Nucleus accumbens (tissue), 56 donors: ENCODE measurements at places on chromosomes 12 and 14.

DNA sequence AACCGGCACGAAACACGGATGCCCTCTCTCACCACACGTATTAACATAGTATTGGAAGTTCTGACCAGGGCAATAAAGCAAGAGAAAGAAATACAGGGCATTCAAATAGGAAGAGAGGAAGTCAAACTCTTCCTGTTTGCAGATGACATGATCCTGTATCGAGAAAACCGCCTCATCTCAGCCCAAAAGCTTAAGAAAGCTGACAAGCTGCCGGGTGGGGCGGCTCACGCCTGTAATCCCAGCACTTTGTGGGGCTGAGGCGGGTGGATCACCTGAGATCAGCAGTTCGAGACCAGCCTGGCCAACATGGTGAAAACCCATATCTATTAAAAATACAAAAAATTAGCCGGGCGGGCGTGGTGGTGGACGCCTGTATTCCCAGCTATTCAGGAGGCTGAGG is 17.7 kb downstream of the OR6S1 start:
- DNase-seq: no peak

DNA sequence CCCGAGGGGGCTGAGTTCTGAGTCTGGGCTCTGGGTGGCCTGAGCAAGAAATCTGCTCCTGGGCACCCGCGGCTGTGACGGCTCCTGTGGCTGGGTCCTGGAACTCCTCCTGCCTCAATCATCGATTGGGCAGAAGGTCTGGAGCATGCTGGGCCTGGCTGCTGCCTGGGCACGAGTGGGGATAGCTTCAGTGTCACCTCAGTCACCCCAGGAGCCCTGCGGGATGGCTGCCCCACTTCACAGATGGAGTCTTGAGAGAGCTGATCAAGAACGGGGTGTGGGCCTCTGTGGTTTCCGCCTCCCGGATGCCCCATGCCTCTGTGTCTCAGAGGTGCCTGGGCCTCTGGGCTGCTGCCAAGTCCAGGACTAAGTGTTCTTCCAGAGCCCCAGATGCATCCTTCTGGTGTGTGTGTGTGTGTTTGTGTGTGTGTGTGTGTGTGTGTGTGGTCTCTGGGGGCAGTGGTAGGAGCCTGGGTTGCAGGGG is 185.6 kb upstream of the C14orf180 start:
- DNase-seq: no peak

- no peak for DNase-seq
Measured at GRCh38 chr14:69887740-69888657, 8.8 kb downstream of the SMOC1 start.

- DNase-seq: no peak
Measured at GRCh38 chr12:44694017-44694416, 182.1 kb downstream of the NELL2 start.

DNA sequence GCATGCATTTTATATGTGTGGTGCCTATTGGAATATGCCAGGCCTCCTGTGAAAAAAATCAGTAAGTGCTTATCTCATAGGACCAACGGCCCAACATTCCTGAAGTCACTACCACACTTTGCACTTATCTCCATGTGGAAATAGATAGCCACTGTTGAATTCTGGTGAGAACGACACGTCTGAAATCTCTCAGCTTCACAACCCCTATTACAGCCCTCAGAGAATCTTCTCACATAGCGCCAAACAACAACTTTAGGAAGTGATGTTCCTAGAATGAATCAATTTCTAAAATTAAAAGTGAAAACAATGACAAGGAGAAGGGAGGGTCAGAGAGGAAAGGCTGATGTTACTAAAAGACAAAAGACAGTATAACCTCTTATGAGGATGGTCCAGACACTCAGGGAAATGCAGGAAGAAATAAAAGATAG is 270.8 kb upstream of the BTG1 start:
- no peak for DNase-seq

- no peak for DNase-seq
Measured at GRCh38 chr12:49021292-49021915, 2.8 kb upstream of the PRKAG1 start.

- DNase-seq: no peak
Measured at GRCh38 chr14:59275668-59276067, 87.2 kb downstream of the DAAM1 start.

DNA sequence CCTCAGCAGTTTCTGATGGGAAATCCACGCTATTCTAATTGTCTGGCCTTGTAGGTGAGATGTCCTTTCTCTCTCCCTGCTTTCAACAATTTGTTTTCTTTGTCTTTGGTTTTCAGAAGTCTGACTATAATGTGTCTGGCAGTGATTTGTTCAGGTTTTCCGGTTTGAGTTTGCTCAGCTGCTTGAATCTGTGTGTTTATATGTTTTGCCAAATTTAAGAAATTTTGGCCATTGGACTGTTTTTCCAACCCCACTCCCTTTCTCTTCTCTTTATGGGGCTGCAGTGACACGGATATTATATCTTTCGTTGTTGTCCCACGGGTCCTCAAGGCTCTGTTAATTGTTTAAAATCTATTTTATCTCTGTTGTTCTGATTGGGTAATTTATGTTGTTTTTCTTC is 105.0 kb downstream of the ADGRD1 start:
- no peak for DNase-seq

DNA sequence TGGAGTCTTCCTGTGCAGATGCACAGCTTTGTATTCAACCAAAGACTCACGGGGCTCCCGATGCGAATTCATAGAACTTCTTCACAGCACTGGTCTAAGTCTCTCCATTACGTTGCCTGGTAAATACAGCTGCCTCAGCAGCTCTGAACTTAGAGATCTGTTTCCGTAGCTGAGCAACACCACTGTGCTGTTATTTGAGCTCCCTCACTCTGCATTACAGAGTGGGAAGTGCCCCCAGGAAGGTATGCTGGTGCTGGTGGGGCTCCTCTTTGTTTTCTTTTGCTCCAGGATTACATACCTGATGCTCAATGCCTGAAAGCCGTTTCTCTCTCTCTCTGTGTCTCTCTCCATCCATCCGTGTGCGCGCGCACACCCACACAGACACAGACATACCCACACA is 227.5 kb upstream of the RMST start:
- DNase-seq: no peak

- no peak for DNase-seq
Measured at GRCh38 chr12:121355818-121356217, 3.6 kb upstream of the ANAPC5 start.

- DNase-seq: no peak
Measured at GRCh38 chr12:110941391-110941790, 21.0 kb upstream of the MYL2 start.

DNA sequence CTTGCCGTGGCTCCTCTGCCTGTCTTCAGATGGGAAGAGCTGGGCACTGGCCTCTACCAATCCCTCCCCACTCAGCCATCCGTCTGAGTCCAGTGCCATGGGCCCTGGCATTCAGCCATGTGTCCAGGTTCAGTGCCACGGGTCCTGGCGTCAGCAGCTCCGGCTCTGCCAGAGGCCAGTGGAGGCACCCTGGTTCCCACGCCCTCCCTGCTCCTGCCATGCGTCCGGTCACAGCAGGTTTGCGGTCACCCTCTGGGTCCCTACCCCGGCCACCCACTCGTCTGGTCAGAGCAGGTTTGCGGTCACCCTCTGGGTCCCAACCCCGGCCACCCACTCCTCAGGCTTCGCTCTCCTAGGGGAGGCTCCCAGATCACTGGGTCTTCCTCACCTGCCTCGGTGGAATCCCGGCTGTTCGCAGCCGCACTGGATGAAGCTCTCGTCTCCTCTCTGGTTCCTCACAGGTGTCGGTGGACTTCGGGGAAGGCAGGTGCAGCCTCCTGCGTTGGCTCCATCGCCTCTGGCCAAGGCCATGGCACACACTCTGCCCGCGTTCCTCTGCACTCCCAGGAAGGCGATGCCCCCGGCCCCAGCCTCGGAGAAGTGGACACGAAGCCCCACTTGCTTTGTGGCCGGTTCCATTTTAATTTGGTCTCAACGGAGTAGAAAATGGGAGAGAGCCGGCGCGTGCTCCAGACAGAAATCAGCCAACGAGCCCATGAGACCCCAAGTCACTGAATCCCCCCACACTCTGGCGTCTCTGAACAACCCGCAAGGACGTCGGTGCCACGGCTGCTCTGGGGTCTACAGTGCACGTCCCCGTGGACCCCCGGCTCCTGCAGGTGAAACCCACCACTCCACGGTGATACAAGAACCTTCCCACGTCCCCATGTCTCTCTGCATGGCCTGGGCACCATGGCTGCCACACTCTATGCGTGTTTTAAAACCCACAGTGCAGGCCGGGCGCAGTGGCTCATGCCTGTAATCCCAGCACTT is 47.8 kb upstream of the FBRSL1 start:
- DNase-seq: no peak

- peak; percentile 1 for DNase-seq
Measured at GRCh38 chr14:21868442-21869046, 194.9 kb upstream of the OR4E1 start.

DNA sequence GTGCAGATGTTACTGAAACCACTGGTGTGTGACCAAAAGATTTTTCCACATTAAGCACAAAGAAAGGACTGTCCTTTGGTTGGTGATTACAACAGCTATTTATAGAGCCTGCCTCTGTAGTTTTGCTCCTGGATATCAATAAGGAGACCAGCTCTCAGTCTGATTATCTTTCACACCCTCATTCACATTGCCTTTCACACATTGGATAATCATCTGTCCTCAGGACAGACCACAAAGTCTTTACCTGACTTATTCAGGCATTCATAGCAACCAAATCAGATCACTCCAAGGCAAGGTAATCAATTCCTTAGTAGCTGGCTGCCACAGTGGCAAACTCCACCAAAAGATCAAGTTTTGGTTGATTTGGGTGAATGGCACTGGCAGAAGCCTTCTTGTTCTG is 59.6 kb upstream of the CPSF6 start:
- DNase-seq: no peak

GRCh38 chr14:25250516-25250915 is 200.6 kb upstream of the STXBP6 start:
- no peak for DNase-seq

GRCh38 chr14:99042381-99043266 is 229.4 kb downstream of the BCL11B start:
- DNase-seq: no peak

GRCh38 chr14:64826845-64827244 is 52.9 kb downstream of the SPTB start:
- DNase-seq: no peak

DNA sequence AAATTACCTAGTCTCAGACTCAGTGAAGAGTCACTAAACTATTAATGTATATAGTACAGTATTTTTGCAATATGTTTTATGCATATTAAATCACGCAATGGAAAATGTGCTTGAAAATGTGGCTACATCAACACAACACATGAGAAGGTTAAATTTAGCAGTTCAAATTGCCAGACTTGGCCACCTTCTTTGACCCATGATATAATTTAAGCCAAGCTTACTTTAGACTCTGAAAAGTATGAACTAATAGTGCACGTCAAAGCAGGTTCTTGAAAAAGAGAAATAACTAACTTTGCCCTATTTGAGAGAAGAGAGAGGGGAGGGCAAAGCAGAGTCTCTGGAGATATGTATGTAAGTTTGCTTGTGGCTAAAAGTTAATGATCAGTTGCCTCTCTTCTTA is 68.7 kb downstream of the SLC16A7 start:
- DNase-seq: no peak

DNA sequence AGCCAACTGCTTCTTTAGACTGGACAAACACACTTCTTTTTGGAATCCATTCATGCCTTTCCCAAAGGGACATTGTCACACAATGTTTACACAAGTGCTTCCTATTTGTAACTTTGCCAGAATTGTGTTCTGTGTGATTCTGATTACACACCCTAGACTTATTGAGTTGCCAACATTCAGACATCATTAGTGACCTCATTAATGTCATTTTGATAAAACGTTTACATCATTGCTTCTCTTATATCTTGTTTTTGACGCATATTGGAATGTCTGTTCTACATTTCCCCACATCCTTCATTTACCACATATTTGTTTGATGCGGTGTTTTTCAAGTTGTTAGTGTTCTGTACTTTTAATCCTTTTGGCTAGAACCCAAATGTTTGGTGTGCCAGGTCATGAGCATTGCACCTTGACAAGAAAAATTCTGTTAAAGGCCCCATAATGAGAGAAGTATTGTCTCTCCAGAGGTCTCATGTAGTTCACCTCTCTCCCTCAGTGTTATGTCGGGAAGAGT is 305.5 kb downstream of the AEBP2 start:
- DNase-seq: no peak

- no peak for DNase-seq
Measured at GRCh38 chr14:70651522-70651921, 9.8 kb downstream of the TTC9 start.

DNA sequence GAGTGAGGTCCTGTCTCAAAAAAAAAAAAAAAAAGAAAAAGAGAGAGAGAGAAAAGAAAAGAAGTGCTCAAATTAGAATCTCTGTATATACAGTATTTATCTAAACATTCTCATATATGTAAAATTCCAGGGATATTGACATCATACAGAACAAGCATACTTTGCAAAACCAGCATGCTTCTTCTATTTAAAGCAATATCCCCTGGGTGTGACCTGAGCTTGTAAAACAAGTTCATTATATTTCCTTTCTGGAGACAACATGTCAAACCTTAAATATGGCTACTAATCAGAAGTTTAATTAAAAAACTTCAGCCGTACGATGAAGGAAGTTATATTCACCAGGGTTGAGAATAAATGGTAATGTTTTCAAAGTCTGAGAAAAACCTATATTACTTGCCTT is 175.8 kb upstream of the HMGA2 start:
- DNase-seq: no peak

DNA sequence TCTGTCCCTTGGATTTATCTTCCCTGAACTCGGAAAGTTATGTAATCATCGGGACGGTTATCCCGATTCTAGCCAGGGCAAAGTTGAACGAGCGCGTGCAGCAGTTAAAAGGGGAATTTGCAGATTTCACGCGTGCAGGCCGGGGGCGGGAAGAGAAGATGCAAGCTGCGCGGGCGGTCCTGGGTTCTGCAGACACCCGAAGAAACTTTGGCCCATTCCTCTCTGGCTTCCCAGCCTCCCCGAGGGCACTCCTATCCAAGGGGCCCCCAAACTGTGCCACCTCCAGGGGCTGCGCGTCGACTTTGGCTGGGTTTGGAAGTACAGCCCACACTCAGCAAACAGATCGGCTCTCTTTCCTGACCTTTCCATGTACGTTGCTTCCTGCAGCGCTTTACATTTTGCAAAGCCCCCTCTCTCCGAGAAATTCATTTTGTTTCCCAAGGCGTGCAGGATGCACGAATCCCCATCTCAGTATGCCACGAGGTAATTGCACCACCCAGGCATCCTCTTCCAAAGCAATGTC is 941 bp upstream of the PPP1CC start:
- peak; percentile 57 for DNase-seq

GRCh38 chr12:95517246-95517645 is 34.0 kb downstream of the USP44 start:
- no peak for DNase-seq

DNA sequence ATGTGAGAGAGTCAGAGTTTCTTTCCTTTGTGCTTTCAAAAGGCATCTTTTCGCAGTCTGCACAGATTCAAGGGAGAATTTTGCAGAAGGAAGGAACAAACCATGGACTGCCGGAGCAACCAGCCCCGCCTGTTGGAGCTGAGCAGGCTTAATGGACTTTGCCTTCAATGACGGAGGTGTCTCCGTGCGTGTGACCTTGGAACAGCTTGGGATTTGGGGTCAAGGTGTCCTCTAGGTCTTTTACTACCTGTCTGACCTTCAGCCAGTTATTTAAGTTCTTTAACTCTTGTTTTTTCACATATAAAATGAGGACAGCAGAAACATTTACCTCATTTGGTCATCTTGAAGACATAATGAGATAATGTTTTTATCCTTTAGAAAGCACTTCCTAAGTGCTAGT is 4.1 kb downstream of the FGF23 start:
- no peak for DNase-seq
